ENCODE measurements at places on chromosomes 6 and 20. TPM values are rescaled to one million over a fixed set of nuclear protein-coding genes. Genes with fewer than 3 reads are reported as not detected.

Gene ADGRF1
- 0.06 TPM for total RNA-seq

Gene ARMC12
- 0.40 TPM for total RNA-seq

Gene POLH
- 13.3 TPM for total RNA-seq

Gene RBM24
- total RNA-seq, result 2.9 TPM

Gene ADGRF4
- not detected for total RNA-seq

Gene COL21A1
- 33.4 TPM for total RNA-seq

Gene BPIFB2
- total RNA-seq, result not detected

DNA sequence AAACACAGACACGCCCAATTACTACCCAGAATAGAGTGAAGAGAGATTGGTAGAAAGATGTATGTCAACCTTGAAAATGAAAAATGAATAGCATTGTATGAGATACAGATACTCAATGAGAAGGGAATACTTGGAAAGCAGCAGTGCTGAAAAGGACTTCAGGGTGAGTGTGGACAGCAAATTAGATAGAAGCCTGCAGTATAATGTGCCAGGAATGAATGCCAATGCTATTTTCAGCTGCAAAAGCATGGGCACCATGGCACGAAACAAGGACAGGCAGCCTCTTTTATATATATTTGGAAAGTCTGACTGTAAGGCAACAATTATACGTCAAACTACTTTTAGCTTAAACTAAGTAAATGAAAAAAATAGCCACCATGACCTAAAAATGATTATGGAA lies 118.2 kb downstream of the PTCHD4 start:
- no peak for DNase-seq

- DNase-seq, result no peak
Measured at GRCh38 chr6:168416531-168416930, 24.5 kb upstream of the SMOC2 start.

- peak; percentile 44 for DNase-seq
Measured at GRCh38 chr6:104591573-104592334, 268.0 kb downstream of the HACE1 start.

DNA sequence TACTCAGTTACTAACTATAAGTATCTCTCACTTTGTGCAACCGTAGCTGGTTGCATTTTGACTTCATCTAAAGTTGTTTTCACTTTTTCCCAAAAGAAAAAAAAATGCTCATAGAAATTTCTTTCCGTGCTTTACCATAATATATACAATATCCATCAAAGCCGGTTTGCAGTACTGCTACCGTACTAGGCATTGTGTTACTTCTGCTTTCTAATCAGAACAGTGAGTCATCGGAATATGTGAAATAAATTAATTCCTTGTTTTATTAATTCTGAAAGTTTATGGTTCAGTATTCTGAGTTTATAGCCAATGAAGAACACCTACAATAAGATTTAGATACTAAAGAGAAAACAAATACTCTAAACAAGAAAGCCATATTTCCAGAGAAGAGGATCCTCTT lies 72.5 kb downstream of the TNFRSF21 start:
- DNase-seq, result no peak

- no peak for DNase-seq
Measured at GRCh38 chr6:157245436-157245835, 77.9 kb downstream of the TMEM242 start.

GRCh38 chr20:62500237-62500864 lies 24.6 kb upstream of the GATA5 start:
- peak; percentile 77 for DNase-seq

GRCh38 chr20:3777381-3777715 lies 3.9 kb downstream of the SPEF1 start:
- DNase-seq, result no peak

- DNase-seq, result no peak
Measured at GRCh38 chr6:145963216-145964068, 716 bp downstream of the SHPRH start.

DNA sequence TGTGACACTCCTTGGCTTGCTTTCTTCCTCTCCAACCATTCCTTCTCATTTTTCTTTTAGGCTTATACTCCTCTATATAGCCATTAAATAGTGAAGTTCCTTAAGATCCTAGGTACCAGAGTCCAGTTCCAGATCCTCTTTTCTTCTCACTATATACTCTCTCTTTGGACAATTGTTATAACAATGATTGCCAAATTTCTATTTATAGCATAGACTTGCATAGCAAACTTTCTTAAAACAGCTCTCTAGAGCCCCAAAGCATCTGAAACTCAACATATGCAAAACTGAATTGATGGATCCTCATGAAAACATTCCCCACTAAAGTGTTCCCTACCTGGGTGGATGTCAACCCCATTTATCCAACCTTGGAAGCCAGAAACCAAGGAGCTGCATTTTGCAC lies 13.4 kb downstream of the PHIP start:
- no peak for DNase-seq

DNA sequence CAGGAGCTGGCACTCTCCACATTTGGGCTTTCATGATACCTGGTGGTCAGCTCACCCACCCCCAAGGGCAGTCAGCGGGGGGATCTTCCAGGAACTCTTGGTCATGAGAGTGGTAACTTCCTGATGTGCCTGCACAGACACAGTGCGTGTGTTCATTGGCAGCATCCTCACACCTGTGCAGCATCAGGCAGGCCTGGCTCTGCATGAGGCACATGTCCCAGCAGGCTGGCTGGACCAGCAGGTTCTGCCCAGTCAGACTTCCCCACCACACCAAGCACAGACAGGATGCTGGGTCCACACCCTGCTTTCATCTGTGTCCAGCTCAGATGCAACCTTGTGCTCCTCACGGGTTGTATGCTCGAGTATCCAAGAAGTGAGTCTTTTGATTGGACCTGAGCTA lies 15.7 kb upstream of the UNC93A start:
- DNase-seq, result no peak

- no peak for DNase-seq
Measured at GRCh38 chr6:117771403-117771802, 96.1 kb downstream of the NUS1 start.

DNA sequence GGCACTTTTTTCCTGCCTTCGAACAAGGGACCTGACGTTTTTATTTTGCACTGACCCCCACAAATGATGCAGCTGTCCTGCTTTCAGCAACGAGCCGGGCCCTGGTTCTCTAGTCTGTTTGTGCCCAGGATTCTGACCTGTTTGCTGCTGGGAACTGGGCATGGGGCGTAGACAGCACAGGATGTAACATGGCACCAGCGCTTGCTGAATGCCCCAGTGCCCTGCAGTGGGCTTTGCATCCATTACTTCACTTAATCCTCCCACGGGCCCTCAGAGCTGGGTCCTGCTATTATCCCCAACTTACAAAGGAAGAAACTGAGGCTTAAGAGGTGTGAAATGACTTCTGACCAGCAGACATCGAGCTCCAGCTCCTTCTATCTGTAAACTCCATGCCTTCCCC lies 80.4 kb upstream of the PMEPA1 start:
- no peak for DNase-seq

DNA sequence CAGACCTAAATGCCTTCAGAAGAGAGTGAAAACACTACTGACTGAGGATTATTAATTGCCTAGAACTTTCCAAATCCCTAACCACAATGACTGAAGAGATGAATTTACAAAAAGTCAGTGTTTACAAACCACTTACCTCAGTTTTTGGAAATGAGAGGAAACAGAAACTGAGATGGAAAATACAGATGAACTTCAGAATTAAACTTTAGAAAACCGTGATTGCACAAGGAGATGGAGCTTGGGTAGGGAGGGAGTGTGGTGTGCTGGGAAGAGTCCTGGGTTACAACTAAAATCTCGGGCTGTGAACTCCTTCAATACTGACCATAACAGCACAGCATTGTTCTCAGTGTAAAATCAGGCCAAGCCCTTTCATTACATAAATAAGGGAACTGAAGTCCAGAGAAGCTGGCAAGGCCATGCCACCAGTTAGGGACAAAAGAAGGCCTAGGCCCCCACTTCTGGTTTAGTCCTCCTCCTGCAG lies 4.0 kb downstream of the ELMO2 start:
- no peak for DNase-seq

GRCh38 chr20:33944914-33945313 lies 48.8 kb upstream of the RALY start:
- DNase-seq, result no peak

DNA sequence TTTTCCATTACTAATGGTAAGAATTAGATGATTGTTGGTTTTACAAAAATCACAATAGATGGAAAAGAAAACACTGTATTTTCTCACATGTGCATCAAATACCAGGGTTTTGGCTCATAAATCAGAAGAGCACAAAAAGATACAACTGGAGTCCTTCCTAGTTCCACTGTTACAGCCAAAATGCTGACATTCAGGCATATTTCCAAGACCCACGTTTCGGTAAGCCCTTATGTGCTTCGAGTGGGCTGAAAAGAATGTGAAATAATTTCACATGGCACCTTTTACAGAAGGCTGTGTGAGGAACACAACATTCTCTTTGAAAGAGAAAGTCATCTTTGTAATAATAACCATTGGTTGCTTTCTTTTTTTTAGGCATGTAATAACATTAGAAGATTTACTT lies 326.7 kb upstream of the FLRT3 start:
- no peak for DNase-seq

DNA sequence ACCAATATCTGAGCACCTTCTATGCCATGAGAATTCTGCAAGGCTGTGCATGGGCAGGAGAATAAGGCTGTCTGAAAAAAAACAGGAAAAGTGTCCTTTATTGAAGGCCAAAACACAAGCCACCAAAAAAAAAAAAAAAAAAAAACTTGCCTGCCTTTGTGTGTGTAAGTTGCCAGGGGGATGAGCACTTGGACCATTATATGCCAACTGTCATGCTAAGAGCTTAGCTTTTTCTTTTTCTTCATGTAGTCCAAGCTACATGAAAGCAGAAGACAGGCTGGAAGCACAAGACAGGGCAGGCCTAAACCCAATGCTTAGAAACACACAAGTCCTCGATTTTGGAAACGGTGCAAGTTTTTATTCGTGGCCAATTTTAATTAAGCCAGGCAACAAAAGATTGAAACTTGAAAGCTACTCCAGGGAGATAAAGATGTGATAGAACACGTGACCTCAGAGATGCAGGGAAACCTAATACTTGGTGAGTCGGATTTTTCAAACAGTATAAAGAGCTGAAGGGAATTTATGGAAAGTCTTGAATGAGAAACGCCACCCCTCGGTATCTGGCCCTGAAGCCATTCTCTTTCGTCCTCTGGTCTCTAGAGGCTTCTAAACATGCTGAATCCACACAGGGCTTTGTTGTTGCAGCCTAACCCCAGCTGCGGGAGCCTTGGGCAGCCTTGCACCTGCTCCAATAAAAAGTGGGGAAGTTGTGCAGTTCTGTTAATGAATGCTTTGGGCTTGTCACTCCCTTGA lies 8.6 kb downstream of the BMP7 start:
- peak; percentile 78 for DNase-seq

DNA sequence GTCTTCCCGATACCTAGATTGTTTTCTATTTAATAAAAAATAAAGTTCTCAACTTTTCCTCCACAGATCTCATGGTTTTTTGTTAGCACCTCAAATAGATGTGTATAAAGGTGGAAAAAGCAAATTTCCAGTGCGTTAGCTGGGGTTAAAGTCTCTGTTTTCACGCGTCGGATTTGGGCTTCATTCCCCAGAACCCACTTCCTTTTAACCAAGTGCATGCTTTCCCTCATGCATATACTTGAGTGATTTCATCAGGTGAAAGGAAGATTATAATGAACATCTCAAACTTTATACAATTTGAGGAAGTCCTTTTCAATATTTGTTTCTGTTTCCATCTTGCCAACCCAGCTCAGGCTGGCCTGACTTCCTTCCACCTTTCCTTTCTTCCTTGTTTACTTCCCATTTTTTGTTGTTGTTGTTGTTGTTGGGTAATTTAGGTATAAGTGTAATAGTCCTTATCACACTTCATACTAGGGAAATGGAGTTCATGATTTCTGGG lies 43.9 kb upstream of the GGTLC1 start:
- no peak for DNase-seq

DNA sequence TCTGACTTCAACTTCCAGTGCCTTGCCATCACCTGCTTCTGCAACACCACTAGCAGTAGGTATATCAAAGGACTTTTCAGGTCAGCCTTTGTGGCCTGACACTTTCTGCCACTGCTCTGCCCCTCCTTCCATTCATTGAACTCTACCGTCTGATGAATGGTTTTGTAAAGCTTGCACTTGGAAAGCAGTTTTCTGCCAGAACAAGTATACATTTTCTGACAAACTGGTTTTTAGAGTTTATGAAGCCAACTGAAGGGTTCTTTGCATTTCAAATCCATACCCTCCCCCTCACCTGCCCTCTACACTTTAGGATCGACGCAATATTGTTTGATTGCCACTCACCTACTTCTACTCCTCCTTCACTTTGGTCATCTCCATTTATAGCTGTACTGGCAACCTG lies 603.1 kb downstream of the HACE1 start:
- DNase-seq, result no peak

GRCh38 chr20:40203032-40203431 lies 486.0 kb downstream of the MAFB start:
- no peak for DNase-seq
